Stimulated activated memory B cell treated with anti-CD40 and anti-IgM and Interleukin-4, amounts not matched to agents 10 μg/mL and 1 μg/mL and 100 μg/mL, for 72 hours (primary cell): ENCODE measurements at places on chromosomes 5 and 9.

DNA sequence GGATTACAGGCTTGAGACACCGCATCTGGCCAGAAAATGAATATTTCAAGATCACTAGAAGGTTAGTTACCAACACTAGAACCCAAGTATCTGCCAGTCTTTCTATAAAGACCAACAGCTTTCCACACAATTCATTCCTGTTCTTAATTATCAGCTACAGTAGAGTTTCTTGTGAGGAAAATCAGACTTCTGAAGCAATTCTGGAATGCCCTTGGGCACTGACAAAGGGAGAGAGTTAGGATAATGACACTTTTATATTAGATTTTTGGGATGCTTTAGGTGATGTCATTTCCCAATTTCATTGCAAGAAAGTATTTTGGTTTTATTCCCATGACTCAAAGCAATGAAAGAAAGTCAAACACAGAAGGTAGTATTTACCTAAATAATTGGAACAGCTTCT lies 497.0 kb upstream of the TUSC1 start:
- ATAC-seq: no peak

- ATAC-seq: no peak
Observed at GRCh38 chr9:127333221-127334064, 63.5 kb upstream of the SLC2A8 start.

DNA sequence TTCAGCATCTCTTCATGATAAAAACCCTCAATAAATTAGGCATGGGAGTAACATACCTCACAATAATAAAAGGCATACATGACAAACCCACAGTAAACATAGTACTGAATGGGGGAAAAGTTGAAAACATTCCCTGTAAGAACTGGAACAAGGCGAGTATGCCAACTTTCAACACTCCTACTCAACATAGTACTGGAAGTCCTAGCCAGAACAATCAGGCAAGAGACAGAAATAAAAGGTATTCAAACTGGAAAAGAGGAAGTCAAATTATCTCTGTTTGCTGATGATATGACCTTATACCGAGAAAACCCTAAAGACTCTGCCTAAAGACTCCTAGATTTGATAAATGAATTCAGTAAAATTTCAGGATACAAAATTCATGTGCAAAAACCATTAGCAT lies 167.6 kb downstream of the TMEM38B start:
- no peak for ATAC-seq

GRCh38 chr5:28862860-28863196 lies 1824.4 kb upstream of the CDH9 start:
- ATAC-seq: no peak

DNA sequence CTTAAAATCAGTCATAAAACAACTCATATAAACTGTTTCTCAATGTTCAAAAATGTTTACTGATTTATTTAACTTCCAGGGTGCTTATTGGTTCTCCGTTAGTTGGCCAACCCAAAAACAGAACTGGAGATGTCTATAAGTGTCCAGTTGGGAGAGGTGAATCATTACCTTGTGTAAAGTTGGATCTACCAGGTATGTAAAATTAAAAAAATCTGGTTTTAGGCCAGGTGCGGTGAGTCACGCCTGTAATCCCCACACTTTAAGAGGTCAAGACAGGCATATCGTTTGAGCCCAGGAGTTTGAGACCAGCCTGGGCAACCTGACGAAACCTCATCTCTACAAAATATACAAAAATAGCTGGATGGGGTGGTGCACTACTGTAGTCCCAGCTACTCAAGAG lies 73.7 kb downstream of the ITGA1 start:
- ATAC-seq: no peak

DNA sequence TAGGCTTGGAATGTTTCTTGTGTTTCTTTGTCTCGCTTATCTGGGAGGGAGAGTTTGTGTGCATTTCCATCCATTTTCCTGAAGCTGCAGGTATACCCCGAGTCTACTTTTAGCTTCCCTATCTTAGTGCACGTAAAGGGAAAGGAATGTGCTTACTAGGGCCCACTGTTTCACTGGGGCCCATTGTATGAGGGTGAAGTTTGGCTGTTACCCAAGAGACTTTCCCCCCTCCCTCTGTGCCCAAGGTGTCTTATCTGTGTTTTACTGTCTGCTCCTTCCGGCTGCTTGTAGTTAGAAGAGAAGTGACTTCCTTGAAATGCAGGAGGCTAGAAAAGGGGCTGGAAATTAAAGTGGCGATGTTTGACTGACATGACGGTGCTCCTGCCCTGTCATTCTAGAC lies 12.1 kb upstream of the BTNL3 start:
- ATAC-seq: no peak

DNA sequence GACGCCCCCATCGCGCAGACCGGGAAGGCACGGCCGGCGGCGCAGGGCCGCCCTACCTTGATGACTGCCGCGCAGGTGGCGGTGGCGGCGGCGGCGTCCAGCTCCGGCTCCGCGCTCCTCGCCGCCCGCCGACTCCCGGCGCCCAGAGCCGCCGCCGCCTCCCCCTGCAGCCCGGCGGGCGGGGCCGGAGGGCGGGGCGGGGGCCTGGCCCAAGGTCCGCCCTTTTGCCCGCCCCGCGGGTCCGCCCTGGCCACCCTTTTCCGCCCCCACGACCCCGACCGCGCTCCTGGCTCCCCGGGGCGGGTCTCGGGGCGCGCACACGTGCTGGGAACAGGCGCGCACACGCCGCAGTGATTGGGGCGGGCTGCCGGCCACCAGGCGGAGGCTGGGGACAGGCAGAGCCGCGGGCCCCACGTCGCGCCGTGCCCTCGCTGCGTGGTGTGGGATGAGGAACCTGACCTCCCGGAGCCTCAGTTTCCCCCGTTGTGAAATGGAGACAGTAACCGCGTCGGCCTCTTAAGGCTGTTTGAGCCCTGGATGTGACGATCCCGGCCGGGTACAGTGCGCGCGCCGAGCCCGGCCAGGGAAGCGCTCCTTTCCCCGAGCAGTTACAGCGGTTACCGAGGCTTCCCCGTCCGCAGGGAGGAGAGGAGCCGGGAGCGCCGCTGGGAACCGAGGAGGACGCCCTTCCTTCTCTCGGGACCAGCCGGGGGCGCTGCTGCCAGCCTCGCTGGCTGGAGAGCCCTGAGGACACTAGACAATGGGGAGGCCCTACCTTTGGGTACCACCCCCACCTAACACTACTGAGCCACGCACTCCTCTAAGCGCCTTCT lies at the start of gene CORO2A:
Gene CORO2A (minus strand): TSS at position 135 of the 833 bp plus-strand sequence. CDS start 34,977 bp downstream, outside the sequence.
- peak; percentile 92 for ATAC-seq

GRCh38 chr9:100219347-100219746 lies 120.3 kb downstream of the INVS start:
- ATAC-seq: no peak

DNA sequence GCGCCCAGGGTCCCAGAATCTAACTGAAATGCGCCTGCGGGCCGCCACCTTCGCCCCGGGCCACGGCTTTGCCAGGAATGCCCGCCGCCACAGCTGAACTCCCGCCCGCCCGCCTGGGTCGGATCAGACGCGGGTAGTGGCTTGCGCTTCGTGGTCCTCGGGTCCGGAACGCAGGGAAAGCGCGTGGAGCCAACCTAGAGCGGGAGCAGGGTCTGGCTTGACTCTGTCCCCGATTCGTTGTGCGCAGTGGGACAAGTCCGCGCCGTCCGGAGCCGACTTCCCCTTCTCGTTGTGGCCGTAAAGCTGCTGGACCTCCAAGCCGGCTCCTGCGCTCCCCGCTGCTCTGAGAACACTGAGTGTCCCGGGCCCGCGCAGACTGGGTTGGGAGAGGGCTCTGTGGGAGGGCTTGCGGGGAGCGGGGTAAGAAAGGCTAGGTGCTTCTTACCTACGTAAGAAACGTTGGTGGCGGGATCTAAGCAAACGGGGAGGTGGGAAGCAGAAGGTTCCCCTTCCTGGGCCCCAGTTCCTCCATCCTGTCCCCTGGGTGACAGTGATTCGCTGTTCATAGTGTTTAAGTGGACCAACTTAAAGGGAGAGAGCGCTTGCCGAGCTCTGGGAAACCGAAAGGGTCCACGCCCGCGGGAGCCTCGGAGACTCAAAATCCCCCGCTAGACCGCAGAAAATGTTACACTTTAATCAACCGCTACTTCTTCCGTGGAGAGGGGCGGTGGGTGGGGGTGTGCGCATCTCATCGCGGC lies 4.4 kb upstream of the FOXE1 start:
- peak; percentile 55 for ATAC-seq

DNA sequence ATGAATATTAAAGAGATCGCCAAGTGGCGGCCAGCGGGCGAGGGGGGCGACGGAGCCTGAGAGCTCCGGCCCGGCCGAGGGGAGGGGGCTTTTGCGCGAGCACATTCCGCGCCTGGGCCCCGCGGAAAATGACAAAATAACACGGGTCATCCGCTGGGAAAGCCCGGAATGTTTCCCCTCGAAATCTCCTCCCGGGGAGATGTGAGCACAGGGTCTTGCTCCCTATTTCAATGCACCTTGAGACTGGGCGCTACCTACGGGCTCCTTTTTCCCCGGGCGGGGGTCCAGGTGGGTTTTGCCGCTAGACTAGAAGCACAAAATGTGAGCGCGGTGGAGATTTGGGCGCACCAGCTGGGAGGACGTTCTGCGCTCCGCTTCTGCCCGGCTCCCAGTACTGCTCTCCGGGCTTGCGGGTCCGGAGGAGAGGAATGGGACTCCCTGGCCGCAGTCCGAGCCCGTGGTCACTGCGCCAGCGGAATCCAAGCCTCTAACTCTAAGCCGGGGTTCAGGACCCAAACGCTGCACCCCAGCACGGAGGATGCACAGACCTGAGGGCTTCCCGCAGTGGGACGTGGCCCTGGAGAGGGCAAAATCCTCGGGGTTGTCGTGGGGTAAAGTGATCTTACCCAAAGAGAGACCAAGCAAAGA lies 2.8 kb upstream of the PRDM12 start:
- ATAC-seq: no peak

- no peak for ATAC-seq
Observed at GRCh38 chr9:4214486-4214885, 85.4 kb downstream of the GLIS3 start.

DNA sequence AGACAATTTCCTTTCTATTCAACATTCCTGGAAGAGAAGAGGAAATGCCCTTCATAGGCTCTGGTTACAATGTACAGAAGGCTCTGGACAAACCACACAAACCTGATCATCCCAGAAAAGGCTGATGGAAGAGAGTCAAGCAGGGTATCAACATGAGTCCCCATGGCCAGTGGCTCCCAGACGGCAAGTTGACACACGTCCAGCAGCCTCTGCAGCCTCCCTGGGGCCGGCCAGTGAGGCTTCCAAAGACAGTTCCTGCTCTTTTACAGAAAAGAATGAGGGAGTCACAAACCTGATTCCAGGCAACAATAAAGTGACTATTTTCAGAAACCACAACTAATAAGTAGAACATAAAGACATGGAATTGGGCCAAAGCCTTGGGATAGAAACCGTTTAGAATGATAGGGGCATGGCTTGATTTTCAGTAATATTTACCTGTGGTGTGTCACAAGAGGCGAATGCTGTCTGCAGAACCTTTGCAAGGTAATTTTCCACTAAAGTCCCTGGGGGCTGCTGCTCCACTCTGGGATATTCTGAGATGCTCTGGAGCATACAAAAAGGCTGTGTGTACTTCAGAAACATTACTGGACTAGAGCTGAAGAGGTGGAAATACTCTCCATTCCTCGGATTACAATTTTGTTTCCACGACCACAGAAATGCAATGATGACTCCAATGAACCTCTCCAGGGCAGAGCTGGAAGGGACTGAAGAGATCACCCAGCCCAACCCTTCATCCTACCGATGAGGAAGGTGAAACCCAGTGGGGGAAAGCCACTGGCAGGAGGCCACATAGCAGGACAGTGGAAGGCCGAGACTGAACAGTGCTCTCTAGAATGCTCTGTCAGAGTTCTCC lies 10.4 kb downstream of the MED27 start:
- no peak for ATAC-seq

DNA sequence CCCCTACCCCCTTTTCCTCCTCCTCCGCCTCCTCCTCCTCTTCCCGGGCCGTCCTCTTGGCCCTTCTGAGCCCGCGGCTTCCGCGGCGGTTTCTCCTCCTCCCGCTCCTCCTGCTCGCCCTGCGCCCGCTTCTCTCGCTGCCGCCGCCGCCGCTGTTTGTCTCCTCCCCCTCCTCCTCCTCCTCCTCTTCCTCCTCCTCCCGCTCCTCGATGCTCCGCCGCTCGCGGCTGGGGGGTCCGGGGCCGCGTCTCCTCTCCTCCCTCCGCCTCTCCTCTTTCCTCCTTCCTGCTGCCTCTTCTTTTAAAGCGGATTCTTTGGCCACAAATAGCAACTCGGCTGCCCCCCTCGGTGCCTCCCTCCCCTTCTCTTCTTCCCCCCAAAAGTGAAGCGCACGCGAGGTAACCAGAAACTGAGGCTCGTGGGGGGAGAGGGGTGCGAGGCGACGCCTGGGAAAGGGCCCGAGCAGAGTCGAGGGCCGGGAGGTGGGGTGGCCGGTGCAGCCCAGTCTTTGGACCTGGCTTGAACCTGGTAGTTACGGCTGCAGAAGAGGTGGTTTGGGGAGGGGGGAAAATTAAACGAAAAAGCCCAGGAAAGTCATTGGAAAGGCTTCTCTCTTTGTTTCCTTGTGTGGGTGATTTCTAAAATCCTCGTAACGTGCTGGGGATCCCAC lies 1058.5 kb upstream of the DMAC1 start:
- ATAC-seq: no peak

GRCh38 chr5:132072528-132072927 lies 1.1 kb upstream of the CSF2 start:
- ATAC-seq: no peak

- ATAC-seq: no peak
Observed at GRCh38 chr5:173396311-173396993, 68.2 kb upstream of the STC2 start.

DNA sequence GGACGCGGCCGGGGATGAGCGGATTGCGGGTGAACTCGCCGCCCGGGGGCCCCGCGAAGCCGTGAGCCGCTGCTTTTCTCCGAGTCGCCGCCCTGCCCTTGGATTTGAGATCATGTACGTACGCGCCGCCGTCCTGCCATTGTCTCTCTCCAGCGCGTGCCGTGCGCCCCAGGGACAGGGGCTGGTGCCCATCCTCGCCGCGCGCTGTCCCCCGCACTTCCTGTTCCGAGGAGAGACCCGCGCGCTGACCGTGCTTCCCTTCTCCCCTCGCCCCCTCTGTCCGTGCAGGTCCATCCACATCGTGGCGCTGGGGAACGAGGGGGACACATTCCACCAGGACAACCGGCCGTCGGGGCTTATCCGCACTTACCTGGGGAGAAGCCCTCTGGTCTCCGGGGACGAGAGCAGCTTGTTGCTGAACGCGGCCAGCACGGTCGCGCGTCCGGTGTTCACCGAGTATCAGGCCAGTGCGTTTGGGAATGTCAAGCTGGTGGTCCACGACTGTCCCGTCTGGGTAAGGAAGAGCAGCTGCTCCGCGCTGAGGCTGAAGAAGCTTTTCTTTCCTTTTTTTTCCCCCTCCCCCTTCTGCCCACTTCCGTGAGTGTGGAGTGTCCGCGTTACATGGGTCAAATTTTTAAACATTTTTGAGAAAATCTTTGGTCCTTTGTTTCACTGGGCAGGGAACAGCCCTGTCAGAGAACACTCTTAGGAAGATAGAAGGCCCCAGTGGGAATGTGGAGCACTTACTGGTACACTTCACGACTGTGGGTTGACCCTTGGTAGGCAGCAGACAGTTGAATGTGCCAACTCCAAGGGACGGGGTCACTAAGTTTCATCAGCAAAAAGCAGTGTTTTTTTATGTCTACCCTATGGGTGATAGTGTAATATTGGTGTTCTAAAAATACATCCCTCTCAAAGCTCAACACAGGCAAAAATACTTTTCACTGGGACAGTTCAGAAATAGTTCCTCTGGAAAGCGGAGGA lies 727 bp downstream of the RHOBTB3 start:
- ATAC-seq: peak; percentile 72
